ENCODE measurements at places on chromosomes 7 and 10.
A peak's percentile ranks its signal among the peaks of the same experiment; 100 is the strongest.

GRCh38 chr10:85863301-85864172, 503.1 kb downstream of the GRID1 start:
- DNase-seq, result no peak

- no peak for DNase-seq
Observed at GRCh38 chr10:7000061-7000460, 410.8 kb downstream of the SFMBT2 start.

DNA sequence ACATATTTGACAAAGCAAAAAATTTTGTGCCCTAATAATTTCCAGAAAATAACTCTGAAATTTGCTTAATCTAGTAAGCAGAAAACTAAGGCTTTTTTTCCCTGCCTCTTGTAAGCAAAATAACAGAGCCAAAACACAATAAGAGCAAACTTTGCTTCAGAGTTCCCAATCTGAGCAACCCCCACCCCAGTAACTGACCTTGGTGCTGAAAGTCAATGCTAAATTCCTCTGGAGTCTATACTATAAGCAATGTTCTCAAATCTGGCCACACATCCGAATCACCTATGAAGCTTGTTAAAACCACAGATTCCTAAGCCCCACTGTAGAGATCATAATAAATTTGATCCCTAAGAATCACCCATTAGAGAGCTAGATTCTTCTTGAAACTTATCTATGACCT, 150.5 kb downstream of the ELAPOR2 start:
- peak; percentile 42 for DNase-seq

GRCh38 chr7:4202954-4203353, 479.1 kb upstream of the FOXK1 start:
- no peak for DNase-seq

DNA sequence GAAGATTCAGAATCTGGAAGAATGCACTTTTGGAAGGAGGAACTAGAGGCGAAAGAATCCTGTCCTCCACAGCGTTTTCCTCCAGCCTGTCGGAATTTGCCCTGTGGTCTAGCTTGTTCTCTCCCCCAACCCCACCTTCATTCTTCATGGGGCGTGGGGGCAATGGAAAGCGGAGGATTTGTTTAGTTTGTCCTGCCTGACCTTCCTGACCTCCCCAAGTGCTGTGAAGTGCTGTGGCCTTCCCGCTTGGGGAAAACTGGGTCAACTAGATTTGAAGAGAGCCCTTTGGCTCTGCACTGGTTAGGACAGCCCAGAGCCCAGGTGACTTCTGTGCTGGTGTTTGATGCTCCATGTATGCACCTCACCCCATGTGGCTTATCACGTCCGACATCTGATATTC, 49.1 kb downstream of the GATA3 start:
- DNase-seq, result no peak

DNA sequence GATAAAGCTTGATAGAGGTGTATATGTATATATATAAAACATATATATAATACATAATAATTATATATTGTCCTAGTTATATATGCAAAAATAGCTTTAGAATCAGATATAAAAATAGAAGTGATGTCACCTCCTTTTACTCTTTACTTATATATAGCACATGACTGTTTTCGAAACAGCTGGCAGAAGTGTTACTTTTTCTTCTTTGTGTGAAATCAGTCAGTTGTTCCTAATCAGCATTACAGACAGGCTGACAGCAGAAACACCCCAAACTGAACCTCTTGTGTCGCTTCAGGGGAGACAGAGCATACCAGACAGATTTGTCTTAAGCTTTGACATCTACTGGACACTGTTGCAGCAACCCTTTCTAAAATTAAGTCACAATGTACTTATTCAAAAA, 684.9 kb upstream of the CELF2 start:
- DNase-seq, result no peak

DNA sequence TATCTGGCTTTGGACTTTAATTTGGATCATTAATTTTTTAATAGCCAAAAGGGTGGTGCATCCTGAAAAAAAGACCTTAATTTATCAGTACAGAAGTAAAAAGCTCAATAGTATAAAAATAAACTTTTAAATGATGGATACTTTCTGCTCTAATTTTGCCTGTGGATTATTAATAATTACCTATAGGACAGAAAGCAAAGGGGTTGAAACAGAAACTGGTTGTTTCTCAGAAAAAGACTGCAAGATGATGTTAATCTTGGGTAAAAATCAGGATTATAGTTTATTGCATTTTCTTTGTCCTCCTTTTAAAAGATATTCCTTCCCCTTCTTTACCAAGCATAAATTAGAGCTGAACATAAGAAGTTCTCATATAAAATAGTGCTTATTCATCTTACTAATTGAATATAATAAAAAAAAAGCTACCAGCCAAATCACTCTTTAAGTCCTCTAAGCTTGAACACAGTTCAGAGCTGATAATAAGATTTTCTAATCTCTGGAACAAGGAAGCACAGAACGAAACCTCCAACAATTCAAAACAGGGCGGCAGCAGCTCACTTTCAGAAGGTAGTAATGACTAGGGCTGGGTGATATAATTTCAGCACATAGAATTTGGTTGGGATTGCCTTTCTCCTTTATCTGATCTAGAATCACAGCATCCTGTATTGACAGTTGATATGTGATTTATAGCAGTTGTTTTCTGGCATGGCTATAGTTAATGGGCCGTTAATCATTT, 8.1 kb upstream of the GPR85 start:
- DNase-seq, result no peak

- no peak for DNase-seq
Observed at GRCh38 chr10:100744987-100745881, at the start of gene PAX2. Gene PAX2 (plus strand): TSS chr10:100745582. CDS start chr10:100746261, 679 bp downstream.

DNA sequence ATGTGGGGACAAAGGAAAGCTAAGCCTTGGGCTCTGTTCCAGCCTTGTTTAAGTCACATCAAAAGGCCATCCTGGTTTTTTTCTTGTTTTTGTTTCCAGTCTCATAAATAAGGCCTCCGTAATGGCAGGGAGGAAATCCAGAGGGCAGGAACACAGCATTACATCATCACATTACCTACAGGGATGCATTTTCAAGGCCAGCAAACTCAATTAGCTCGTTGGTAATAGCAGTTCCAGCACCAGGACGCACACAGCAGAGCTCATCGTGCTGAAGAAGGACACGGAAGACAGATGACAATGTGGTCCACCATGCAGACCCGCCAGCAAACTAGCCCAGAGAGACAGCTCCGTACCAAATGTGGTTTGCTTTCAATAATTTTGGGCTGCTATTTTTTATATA, 1209.2 kb downstream of the TYW1 start:
- peak; percentile 11 for DNase-seq

DNA sequence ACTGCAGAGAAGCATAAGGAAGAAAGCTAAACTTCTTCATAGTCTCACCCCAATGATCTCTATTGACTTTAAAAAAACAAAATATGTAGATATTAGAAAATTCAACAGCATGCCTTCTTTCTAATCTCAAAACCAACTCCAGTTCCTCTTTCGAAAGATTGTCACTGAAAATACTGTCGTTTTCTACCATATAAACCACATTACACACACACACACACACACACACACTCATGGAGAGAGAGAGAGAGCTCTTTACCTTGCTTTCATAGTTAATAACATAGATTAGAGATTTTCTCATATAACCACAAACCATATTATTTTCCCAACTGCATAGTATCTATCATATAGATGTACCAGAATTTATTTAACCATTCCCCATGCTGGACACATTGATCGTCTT, 296.2 kb upstream of the MGMT start:
- DNase-seq, result no peak

- DNase-seq, result peak; percentile 5
Observed at GRCh38 chr7:104328296-104328969, at the start of gene LHFPL3. Gene LHFPL3 (plus strand): TSS chr7:104328603.

- DNase-seq, result no peak
Observed at GRCh38 chr7:121537031-121537430, 140.9 kb upstream of the FAM3C start.

DNA sequence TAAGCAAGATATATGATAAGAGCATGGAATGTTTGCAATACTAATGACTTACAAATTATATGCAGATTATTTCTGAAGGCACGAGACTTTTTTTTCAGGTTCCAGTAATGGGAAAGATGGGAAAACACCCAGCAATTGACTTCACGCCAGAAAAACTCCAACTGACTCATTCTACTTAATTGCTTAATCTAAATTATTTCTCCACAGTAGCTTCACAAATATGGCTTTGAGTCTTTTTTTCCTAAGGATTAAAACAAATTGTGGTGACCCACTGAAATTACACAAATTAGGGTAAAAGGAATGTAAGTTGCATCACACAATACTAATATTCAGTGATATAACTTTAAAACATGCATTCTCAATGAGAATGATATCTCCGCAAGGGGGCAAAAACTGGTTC, 138.7 kb downstream of the GNAI1 start:
- no peak for DNase-seq

DNA sequence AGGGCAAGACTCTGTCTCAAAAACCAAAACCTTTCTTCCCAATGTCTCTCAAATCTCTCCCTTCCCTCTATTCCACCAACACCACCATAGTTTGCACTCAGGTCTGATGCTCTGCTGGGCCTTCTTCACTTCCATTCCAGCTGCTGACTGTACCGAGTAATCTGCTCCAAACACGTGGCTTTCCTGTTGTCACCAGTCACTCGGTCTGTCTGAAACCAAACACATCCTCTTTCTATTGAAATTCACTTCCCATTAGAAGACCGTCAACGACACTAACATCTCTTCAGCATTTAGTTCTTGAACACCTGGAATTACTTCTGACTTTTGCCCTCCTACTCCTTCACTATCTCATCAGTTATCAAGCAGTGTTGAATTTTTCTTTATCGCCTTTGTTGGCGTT, 4.7 kb upstream of the NRF1 start:
- DNase-seq, result peak; percentile 63

DNA sequence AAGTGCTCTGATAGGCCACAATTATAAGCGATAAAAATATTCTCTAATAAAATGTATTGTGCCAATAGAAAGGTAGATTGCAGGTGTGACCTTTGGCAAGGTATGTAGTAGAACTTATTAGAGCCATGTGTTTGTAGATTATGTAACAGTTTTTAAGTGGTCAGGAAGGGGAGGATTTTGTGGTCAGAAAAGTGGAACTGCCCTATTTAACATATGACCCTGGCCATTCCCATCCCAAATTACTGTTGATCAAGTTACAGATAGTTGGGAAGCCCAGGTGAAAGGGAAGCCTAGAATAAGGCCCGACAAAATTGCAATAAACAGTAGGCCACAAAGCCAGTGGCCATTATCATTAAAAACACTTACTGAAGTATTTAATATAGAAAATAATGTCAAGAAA, 89.2 kb downstream of the SPAG6 start:
- no peak for DNase-seq

DNA sequence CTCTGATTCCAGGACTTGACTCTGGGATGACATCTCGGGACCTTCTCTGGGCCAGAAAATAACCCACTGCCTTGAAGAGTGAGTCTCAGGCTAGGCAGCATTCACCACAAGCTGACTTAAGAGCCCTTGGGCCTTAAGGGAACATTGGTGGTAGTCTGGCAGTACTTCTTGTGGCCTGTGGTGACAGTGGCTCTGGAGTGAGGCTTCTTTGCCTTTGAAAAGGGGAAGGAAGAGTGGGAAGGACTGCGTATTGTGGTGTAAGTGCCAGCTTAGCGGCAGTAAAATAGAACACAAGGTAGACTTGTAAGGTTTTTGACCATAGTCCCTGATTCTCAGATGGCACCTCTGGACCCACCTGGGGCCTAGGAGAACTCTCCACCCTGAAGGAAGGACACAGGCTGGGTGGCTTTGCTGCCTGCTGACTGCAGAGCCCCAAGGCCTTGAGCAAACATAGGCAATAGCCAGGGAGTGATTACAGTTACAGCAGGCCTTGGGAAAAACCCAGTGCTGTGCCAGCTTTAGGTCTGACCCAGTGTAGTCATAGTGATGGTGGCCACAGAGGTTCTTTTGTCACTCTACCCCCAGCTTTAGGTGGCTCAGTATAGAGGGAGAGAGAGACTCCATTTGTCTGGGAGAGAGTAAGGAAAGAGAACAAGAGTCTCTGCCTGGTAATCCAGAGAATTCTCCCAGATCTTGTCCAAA, 483.9 kb downstream of the SH2D4B start:
- DNase-seq, result no peak

- no peak for DNase-seq
Observed at GRCh38 chr7:155458878-155459699, 1.2 kb downstream of the EN2 start.

GRCh38 chr7:125046767-125047166, 117.1 kb upstream of the POT1 start:
- no peak for DNase-seq

GRCh38 chr10:50331486-50331885, 80.2 kb upstream of the ASAH2 start:
- no peak for DNase-seq

Data from muscle of leg (tissue), 16 donors.